ENCODE measurements at places on chromosomes 12 and 14.

DNA sequence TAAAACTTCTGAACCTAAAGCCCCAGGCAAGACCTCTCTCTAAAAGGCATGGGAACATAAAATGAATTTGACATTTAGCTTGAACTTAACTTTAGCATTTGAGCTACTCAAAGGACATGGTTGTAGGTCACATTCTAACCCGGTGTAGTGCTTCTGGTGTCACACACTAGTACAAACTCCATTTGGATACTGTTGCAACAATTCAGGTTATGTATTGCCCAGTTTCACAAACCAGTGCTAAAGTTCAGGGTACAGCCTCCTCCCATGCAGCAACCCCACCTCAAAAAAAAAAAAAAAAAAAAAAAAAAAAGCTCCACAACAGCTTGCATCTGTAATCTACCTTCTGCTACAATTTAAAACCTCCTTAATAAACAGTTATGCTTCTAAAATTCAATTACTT, 7.8 kb downstream of the PPTC7 start:
- no peak for DNase-seq

GRCh38 chr14:67221248-67221981, 19.8 kb upstream of the PALS1 start:
- DNase-seq: no peak

- no peak for DNase-seq
Observed at GRCh38 chr14:91414475-91414833, 3.2 kb downstream of the CCDC88C start.

GRCh38 chr12:119840582-119840981, 36.5 kb downstream of the CIT start:
- DNase-seq: no peak

GRCh38 chr14:76975051-76975450, 53.5 kb downstream of the IRF2BPL start:
- DNase-seq: no peak

DNA sequence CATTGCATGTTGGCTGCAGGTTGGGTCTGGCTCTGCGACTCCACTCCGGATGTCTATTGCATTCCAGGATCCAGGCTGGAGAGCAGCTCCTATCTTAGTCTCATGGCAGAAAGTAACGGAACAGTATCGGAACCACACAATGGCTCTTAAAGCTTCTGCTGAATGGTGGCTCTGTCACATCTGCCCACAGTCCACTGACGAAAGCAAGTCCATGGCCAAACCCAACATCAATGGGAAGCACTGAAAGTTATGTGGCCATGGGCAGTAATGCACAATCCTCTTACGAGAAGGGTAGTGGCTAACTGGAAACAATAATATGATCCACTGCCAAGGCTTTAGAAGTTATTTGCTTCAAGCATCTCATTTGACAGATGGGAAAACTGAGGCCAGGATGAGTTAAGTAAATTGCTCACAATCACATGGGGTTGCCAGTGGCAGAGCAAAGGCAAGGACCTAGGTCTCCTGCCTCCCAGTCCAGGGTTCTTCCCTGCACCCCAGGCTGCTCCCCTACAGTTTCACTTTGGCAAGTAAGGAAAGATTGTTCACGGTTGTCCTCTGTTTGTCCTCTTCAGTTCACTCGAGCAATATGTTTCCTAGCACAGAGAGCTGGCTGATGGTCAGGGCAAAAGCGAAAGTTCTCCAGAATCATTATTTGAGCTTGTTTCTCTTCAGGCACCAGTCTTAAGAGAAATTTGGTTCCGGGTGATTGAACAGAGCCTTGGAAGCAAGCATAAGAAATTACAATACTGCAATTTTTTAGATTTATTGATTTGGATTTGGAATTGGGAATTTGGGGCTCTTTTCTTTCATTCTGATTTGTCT, 54.2 kb downstream of the CKAP4 start:
- DNase-seq: no peak

DNA sequence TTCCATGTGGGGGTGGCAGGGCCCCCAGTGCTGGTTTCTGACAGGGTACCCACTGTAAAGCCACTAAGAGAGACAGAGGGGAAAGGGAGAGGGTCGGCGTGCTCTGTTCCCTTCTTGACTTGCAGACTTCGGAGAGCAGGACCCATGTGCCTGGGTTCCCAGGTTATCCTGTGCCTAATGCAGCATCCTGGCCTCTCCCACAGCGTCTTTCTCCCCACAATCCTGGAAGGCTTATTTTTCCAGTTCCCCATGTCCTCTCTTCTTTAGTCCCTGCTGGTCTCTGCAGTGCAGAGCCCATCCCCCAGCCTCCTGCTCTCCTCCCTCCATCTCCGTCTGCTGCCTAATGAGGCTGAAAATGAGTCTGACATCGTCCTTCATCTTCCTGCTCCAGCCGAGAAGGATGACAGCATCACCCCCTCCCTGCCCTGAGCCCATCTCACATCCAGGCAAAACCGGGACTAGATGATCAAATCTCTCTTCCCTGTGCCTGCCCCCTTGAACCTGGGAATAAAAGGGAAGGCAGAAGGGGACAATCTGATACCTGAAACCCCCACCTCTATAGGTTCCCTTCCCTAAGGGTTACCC, 15.1 kb downstream of the CALCOCO1 start:
- no peak for DNase-seq

GRCh38 chr12:54602661-54603060, 14.2 kb upstream of the PPP1R1A start:
- no peak for DNase-seq
